ENCODE measurements at places on chromosomes 3 and 15.

DNA sequence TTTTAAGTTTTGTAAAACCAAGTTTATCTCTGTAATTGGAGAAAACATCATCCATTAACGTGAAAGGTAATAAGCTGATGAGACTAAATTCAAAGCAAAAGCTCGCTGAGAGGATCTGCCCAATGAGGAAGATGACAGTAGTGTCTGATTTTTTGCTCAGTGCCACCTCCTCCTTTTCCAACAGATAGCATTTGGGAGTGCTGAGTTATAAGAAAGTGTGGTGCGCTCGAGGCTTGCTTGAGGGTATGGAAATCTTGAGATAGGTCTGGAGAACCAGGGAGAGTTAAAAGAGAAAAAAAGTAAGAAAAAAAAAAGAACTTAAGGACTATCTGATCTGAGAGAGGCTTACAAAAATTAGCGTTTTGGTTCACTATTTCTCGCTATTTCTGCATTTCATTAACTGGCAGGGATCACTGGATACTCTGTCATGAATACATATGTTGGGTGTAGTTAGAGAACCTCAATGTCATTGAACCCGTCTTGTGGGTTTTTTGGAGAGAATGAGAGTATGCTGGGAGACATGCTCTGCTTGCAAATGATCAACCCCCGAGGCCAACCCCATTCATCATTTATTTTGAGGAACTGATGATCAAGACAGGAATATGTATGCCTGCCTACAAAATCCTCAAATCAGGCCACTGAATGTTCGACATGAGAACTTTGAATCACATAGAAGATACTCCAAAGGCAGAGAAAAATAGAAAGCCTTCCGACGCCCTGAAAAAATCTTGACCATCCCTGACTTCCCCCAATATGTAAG, 973 bp upstream of the USP13 start:
- no peak for DNase-seq

- DNase-seq: no peak
Observed at GRCh38 chr15:93244696-93245660, 156.0 kb upstream of the RGMA start.

DNA sequence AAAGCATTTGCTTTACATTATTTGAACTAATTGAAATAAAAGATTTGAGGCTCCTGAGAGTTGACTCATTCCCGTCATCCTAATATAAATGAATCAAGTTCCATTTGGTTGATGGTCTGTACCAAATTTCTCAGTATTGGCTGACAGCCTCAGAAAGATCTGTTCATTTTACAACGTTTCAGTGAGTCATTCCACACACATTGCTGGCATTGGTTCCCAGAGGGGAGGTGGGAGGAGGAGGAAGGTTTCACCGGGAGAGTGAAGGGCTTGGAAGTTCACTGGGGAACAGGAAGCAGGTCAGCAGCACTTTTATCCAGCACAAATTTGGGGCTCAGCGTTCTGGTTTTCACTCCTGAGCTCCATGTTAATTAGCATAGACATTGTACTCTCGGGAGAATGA, 176.7 kb upstream of the CADPS start:
- peak; percentile 78 for DNase-seq

DNA sequence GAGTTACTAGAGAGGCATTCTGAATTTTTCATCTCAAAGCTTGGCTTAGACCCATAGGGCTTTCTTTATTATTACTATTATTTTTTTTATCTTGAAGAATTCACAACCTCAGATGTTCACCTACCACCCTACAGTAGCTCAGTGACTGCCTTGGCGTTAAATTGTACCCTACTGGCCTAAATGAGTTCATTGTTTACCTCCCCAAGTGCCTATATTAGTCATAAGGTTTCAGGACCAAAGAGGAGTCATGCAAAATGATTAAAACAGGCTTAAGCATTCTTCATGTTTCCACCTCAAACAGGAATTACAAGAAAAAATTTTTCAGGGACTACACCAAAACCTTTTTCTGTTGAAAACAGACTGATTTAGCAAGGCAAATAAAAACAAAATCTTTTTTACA, 751.5 kb downstream of the SQOR start:
- DNase-seq: no peak

- no peak for DNase-seq
Observed at GRCh38 chr15:71118881-71119632, 3.8 kb downstream of the THSD4 start.

DNA sequence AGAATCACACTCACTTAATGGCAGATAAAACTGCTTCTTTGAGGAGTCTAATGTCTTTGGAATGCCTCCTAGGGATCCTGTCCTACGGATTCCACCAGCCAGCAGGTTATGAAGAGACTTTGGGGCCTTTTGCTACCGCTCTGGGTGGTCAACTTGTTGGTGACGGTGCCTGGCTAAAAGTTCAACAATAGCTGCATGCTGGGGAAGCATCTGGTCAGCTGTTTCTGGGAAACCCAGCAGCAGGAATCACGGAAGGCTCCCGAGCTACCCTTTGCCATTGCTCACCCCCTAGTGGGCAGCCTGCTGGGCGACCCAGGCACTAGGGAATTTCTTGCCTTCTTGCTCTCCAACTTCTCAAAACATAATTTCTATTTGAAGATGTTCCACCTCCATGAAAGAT, 263.3 kb downstream of the NEK10 start:
- no peak for DNase-seq

- peak; percentile 65 for DNase-seq
Observed at GRCh38 chr3:185693985-185694653, 108.0 kb downstream of the SENP2 start.

GRCh38 chr3:100506355-100506754, 13.9 kb downstream of the TMEM45A start:
- DNase-seq: peak; percentile 38

- no peak for DNase-seq
Observed at GRCh38 chr15:33236841-33237509, 42.5 kb upstream of the FMN1 start.

GRCh38 chr3:53357458-53357857, 10.1 kb upstream of the DCP1A start:
- peak; percentile 22 for DNase-seq

GRCh38 chr3:6287088-6287875, 573.6 kb upstream of the GRM7 start:
- no peak for DNase-seq

GRCh38 chr15:89827829-89828228, 13.2 kb upstream of the ANPEP start:
- no peak for DNase-seq

DNA sequence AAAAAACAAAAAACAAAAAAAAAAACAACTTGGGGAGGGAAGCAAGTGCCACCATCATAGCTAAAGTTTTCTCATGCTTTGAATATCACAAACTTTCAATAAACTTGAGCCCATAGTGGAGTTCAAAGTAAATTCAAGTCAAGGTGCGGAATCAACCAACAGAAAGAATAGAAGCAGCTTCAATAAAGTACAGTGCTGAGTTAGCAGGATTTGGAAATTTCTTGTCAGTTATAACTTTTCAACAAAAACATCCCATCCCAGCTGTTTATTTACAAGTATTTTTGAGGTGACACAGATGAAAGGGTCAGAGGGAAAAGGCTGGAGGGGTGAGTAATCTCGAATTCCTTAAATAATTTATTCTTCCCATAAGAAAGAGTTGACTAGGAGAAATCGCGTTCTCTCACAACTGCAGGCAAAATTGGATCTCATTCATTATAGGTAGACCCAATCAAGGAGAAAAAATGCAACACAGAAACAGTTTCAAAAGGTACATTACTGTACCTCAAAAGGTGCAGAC, 477.4 kb upstream of the RASGRP1 start:
- DNase-seq: no peak

DNA sequence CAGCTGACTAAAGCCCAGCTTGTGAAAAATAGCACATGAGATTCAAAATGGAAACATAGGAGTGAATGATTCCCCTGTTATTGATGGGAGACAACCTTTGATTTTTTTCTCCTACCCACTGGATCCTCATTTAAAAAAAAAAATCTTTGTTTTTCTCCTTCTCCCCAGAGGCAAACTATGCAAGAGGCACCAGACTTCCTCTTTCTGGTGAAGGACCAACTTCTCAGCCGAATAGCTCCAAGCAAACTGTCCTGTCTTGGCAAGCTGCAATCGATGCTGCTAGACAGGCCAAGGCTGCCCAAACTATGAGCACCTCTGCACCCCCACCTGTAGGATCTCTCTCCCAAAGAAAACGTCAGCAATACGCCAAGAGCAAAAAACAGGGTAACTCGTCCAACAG, 2.6 kb downstream of the CACNA1D start:
- DNase-seq: no peak

DNA sequence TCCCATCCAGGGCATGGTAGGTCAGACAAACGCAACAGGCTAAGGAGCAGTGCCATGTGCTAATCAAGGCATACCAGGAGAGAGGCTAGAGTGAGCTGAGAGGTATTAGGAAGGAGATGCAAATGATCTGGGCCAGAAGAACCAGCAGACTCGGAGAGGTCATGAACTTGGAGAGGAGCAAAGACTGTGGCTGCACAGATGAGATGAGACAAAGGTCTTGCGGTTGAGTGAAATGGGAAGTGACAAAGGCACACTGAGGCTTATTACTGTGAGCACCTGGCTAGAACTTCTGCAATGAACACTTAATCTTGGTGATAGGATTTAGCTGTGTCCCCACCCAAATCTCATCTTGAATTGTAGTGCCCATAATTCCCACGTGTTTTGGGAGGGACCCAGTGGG, 380.2 kb downstream of the ULK4 start:
- no peak for DNase-seq

DNA sequence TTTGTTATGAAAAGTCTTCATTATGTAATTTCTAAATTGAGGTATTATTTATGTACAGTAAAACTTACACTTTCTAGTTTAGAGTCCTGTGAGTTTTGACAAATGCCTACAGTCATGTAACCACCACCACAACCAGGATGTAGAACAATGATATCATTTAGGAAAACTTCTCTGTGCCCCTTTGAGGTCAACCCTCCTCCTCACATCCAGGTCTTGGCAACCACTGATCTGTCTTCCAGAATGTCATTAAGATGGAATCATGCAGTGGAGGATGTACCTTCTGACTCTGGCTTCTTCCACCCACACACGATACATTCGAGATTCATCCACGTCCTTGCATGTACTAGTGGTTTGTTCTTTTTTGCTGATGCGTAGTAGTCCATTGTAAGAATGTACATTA, 23.2 kb downstream of the MINAR1 start:
- DNase-seq: no peak

- DNase-seq: no peak
Observed at GRCh38 chr3:106256249-106256957, 387.6 kb upstream of the CBLB start.

- DNase-seq: no peak
Observed at GRCh38 chr3:63508305-63508704, 144.2 kb upstream of the SNTN start.

DNA sequence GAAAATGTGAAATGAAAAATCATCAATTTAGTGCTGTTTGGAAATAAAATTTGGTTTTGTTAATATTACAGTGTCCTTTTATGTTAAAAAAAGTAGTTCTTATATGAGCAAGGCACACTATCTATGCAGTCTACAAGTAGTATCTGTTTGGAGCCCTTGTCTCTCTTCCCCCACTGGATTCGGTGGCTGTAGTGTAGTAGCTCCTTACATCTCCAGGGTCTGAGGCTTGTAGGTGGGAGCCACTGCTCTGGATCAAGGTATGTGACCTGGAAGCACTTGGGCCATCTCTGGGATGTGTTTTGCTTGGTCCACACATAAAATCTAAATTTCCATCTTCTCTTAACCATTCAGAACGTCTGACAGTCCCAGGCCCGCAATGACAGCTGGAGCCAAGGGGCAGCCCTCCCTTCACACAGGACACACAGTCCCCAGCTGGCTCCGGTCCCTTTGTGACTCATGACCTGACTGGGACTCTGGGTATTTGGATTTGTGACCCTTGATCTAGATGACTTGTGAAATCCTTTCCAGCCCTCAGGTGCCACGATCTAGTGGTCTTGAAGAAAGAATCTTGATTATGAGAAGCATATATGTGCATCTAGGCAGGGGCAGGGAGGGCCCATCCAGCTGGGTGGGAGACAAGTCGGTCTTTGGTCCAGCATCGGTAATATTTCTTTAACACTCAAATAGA, 80.0 kb downstream of the USP13 start:
- DNase-seq: no peak

DNA sequence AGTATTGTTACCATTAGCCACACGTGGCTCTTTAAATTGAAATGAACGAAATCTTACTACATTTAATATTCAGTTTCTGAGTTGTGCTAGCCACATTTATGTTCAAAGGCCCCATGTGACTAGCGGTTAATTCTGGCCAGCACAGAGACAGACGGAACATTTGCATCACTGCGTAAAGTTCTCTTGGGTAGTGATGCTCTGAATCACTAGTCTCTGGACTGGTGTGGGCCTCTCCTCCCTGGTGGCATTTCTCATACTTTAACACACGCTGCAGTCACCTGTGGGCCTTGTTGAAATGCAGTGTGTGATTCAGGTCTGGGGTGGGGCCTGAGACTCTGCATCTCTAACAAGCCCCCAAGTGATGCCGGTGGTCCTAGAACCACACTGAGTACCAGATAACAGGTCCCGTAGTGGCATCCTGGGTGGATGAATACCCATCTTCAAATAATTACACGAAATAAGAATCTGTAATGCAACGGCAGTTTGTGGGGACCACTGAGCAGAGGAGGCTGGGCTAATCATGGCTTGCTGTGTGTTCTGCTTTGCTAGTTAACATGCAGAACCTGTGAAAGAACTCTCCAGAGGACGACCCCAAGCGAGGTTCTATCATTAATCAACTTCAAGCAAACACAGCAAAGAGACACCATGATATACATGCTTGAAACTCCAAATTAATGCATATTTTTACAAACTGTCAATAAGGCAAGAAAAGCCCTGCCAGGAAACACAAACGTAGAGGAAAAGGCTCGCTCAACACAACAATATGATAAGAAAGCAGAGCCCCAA, 623.8 kb downstream of the FOXP1 start:
- DNase-seq: no peak

DNA sequence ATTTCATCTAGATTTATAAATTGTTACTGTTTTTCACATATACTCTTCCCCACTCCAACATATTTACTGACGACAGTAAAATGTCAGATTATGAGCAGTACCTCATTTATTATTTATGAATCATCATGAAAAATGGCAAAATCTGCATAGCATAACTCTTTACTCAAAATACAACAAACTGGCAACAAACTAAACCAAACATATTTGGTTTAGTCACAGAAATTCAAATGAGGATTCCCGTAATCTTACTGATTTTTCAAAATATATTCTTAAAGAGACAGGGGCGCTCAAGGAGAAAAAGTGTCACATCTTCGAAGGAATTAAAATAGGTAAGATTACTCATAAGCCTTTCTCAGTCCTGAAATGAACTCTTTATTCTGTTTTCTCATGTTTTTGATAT, 3.0 kb upstream of the GPR87 start:
- DNase-seq: peak; percentile 28

DNA sequence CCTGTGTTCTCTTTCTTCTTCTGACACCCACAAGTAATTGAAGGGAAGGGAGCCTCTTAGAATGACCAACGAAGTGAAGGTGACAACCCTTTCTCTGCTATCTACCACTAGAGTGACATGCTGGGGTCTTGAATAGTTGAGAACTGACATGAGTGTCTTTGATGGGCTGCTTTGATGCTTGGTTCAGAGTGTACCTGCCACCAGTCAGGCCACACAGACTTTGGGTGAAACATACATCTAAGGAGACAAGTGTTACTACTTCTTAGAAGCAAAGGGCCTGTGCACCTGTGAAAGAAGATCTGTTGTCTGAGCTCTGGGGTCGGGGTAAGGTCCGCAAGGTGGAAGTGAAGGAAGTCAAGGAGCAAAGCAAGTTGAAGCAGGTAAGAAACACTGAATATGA, 1040.7 kb upstream of the CFAP20DC start:
- no peak for DNase-seq

Measured in AG10803 (cell line).